ENCODE measurements at places on chromosomes 7 and 10.

- DNase-seq: no peak
These were observed 380.4 kb upstream of the ZMIZ1 start for GRCh38 chr10:78688230-78688900.

DNA sequence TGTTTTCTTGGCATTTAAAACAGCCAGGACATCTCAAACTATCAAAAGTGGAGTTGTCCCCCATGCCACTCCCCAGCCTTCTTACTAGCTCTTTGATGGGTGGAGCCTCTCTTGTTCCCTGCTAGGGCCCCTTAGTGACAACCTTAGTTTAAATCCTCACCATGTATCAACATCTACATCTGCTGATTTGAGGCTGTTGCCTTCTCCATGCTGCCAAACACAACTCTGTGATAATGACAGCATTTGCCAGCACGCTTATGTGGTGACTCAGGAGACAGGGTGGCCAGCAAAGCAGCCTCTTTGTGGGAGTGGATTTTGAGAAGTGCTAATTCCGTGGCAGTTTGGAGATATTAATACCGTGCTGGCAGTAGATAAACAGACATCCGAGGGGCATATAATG lies 145.4 kb downstream of the LRRC4 start:
- DNase-seq: no peak

GRCh38 chr7:136405931-136406777 lies 429.0 kb upstream of the MTPN start:
- peak; percentile 32 for DNase-seq

GRCh38 chr7:2287745-2288144 lies 26.5 kb downstream of the SNX8 start:
- DNase-seq: no peak

- DNase-seq: no peak
These were observed 45.3 kb downstream of the BTBD16 start for GRCh38 chr10:122316224-122316884.

GRCh38 chr7:101357433-101357832 lies 5.2 kb upstream of the COL26A1 start:
- DNase-seq: no peak

DNA sequence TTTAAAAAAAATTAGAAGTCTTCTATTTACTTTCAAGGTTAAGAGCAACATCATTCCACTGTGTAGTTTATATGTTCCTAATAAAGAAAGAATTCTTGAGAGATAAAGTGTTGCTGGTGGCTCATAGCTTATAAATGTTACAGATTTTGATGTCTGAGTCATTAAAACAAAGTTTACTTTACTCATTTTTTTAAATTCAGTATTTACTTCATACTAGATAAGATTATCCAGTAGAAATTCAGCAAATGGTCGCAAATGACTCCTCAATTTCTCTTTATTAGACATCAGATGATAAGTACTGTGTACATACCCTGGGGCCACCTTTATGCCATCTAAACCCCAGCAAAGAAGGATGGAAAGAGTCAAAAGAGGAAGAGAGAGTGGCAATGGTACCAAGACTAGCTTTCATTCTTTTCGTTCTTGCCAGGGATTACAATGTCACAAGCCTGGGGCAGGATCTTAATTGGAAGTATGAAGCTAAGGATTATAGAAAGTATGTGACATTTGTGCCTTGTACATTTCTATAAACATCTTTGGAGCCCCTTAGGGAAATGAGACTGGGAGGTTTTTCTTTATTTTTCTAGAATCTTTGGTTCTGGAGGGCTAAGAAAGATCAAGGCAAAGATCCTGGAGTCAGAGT lies 206.1 kb downstream of the CHRM2 start:
- no peak for DNase-seq

DNA sequence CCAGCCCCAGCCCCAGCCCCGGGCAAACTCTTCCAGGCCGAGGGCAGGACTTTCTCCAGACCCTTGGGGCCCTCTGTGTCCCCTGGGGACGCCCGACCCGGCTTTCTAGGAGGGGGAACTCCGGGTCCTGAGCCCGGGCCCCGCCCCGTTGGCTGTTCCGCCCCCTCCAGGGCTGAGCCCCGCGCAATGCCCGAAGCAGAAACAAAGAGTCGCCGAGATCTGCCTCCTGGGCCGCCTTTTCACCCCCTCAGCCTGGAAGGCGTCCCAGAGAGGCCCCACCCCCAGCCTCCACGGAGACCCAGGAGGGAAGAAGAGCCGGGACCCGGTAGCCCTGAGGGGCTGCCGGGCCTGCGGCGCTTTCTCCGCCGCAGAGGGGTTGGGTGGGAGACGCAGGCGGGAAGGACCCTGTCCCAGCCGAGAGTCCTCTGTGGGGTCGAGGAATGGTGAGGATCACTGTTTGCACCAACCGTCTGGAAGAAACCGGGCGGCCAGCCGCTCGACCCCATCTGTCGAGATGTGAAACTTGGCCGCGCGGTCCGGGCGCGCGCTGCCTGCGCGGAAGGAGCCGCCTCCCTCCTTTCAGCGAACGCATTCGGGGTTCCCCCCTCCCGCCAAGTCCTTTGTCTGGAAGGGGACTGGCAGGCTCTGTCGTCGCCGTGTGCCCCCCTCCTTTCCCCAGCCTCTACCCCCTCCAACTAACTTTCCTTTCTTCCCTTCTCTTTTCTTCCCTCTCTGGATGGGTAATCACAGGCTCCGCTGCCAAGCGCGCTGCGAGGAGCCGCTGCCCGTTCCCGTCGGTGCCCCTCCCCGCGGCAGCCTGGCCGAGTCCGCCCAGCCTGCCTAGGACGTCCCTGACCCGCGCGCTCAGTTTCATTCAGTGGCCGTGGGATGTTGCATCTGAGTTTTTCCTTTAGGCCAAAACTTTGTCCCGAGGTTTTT lies 10.2 kb downstream of the EN2 start:
- DNase-seq: no peak

DNA sequence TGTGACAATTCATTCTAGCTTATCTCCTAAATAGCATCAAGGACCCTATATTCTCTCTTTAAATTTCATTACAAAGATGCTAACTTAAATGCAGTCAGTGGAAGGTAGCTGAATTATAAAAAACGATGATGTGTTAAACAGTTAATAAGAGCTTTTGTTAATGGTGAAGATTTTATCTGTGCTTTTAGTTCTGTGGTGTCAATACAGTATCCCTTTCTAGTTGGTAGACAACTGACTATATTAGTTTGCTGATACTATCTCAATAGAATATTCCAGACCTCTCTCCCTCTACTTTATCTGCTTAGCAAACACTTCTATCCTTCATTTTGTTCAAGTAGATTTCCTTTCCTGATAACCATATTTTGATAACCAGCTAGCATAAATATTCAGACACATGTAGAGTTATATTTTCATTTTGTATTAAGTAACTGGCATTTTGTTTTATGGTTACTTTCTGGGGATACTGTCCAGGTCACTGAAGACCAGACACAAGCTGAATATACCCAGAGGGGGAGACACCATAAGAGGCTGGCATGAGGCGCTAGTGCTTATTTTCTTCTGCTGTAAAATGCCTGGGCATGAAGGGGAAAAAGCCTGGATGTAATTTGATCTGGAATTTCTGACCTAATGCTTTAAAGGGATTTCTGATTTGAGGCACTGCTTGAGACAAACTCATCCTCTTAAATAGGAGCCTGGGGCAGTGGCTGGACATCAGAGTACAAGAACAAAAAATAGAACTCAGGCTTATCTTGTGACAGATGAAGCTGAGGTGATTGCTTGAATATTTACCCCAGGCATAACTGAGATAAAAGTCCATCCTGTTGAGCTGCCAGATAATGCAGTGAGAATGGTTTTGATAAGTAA lies 197.5 kb downstream of the MALRD1 start:
- DNase-seq: no peak

- DNase-seq: no peak
These were observed 45.1 kb upstream of the NPTX2 start for GRCh38 chr7:98571986-98572385.

DNA sequence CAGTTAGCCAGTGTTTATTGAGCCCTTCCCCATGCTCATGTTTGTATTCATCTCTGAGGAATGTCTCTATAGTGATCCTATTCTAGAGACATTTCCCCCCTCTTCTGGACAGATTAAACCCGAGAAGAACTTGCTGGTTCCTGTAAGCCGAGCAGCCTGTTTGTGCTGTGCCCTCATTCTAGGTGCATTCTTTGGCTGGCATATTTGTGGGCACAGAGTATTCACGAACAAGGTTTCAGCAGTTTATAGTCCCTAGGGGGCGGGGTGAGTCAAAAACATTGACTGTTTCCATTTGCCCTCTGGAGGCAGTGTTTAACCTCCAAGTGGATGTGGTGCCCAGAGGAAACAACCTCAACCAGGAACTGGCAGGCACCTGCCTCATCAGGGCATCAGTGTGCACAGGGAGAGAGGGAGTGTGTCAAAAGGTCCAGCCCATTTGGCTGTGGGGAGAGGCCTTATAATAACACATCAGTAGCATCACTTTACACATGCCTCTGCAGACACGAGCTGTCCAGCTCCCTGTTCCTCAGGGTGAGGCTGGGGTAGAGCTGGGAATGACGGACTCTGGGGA lies 273.3 kb upstream of the LRGUK start:
- DNase-seq: no peak

GRCh38 chr10:126099366-126099765 lies 203.0 kb downstream of the FANK1 start:
- DNase-seq: no peak

DNA sequence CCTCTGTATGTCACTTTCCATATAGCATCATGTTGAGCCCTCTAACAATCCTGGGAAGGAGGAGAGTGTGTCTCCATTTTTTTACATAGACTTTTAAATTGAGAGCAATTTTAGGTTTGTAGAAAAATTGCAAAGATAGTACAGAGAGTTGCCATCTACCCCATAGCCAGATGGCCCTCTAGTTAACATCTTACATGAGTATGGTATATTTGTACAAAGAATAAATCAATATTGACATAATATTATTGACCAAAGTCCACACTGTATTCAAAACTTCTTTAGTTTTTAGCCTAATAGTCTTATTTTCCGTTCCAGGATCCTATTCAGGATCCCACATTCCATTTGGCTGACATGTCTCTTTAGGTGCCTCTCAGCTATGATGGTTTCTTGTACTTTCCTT lies 274.6 kb upstream of the PLPP4 start:
- no peak for DNase-seq

- no peak for DNase-seq
These were observed 100.0 kb downstream of the SORCS3 start for GRCh38 chr10:104741127-104741526.

- DNase-seq: no peak
These were observed 21.6 kb upstream of the EEPD1 start for GRCh38 chr7:36131499-36131898.

GRCh38 chr7:70799841-70800405 lies 332.0 kb upstream of the GALNT17 start:
- no peak for DNase-seq

DNA sequence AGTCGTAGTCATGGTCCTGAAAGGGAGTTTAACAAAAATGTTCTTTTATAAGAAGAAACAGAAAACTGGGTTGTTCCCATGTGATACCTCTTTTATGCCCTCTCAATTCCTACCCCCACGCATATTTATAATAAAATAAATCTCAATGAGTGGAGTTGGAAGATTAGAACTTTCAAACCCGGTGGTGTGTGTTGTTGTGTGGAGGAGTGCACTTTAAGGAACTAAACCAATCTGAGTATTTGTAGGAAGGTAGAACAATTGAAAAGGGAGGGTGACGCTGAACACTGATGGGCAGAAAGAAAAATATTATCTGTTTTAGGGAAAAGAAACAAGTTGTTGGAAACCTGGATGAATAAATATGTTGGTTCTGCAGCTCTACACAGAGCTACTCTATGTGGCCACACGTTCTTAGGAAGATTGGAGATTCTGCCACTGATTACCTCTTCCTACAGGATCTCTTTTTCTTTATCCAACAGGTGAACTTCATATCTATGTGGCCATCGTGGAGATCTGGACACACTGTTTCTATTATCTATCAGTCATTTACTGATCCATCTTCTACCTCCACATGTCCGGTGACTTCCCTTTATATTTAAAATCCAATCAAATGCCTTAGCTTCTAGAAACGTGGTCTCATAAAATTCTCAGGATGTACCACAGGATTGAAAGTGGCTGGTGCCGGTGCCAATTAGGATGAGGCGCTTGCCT lies 13.1 kb upstream of the GATA3 start:
- DNase-seq: no peak

DNA sequence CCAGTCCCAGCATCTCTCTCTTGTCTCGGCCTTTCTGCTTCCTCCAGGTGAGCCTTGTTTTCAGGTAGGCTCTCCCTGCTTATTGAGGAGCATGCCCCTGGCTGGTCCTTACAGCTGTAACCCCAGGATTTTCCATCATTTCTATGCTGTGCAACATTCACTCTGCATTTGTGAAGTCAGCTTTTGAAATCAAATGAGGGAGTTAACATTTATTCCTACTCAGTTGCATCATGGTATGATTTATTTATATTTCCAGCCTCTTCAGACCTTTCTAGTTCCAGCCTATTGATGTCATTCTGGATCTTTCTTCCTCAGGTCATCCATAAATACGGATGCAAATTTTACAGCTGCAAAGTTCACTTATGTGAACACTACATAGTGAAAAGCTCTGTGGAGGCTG lies 755.6 kb downstream of the TYW1 start:
- no peak for DNase-seq

DNA sequence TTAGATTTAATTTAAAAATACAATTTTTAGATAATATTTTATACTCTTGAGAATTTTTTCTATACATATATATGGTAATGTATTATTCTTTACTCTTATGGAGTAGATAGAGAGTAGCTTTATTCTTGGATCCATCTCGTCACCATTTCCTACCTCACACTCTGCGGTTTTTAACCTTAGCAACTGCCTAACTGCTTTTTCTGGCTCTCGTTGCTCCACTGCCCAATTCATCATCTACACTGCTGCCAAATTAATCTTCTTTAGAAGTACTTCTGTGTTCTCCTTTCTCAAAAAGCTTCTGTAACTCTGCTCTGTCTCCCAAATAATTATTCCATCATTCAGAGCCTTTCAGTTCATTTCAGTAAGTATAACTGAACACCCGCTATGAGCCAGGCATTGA lies 35.3 kb downstream of the CAPZA2 start:
- no peak for DNase-seq

GRCh38 chr7:105786520-105787470 lies 89.6 kb downstream of the ATXN7L1 start:
- DNase-seq: no peak

GRCh38 chr10:92407305-92408016 lies 116.5 kb downstream of the MARCHF5 start:
- no peak for DNase-seq

GRCh38 chr10:126350216-126350992 lies 37.9 kb downstream of the ADAM12 start:
- DNase-seq: peak; percentile 29

Measured in right renal cortex interstitium (tissue), 3 donors.